ENCODE measurements at places on chromosomes 13 and 19. TPM values are rescaled to one million over a fixed set of nuclear protein-coding genes. Genes with fewer than 3 reads are reported as not detected.

GRCh38 chr13:44876782-44877324 is 112.4 kb downstream of the NUFIP1 start:
- no peak for DNase-seq

- no peak for DNase-seq
These were observed 20.6 kb downstream of the NECTIN2 start for GRCh38 chr19:44866664-44867063.

DNA sequence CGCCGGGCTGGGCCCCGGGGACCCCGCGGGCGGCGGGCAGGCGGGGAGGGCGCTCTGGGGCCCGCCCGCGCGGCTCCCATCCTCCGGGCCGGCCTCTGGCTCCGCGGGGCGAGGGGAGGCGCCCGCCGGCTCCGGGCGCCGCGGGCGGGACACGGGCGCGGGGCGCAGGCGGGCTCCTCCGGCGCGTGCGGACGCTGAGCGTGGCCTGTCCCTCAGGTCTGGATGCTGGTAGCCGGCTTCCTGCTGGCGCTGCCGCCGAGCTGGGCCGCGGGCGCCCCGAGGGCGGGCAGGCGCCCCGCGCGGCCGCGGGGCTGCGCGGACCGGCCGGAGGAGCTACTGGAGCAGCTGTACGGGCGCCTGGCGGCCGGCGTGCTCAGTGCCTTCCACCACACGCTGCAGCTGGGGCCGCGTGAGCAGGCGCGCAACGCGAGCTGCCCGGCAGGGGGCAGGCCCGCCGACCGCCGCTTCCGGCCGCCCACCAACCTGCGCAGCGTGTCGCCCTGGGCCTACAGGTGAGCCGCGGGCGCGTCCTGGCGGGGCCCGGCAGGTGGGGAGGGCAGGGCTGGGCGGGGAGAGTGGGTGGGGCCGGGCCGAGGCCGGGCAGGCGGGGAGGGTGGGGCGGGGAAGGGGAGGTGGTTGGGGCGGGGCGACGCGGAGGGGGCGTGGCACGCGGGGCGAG is 420 bp downstream of the IL17D start:
- peak; percentile 90 for DNase-seq

DNA sequence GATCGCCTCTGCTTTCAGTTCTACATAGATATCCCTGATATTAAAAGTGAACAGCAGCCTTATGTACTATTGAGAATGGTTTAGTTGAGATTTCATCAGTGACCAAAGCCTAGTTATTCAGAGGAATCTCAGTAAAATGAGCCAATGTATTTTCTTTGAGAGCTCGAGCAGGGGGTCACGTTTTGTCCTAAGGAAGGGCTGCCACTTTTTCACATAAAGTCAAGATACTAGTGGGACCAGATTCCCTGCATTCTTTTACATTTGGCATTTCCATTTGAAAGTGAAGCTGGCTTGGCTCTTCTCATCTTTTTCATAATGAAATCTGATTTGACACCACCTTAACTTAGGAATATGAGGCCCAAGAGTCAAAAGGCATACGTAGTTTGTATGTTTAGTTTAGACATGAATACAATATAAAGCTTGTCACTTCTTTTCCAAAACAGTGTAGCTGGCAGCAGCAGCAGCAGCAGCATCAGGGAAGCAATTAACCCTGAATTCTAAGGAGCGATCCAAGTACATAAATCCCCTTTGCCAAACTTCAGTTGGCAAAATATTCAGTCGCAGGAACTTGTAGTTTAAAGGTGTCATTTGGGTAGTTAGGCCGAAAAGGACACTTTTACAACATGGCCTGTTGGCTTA is 1752.2 kb upstream of the PCDH20 start:
- DNase-seq, result peak; percentile 0

- DNase-seq, result no peak
These were observed 407.8 kb downstream of the LIG4 start for GRCh38 chr13:107807306-107808073.

GRCh38 chr13:50208826-50209335 is 193.6 kb downstream of the KCNRG start:
- DNase-seq, result peak; percentile 66

DNA sequence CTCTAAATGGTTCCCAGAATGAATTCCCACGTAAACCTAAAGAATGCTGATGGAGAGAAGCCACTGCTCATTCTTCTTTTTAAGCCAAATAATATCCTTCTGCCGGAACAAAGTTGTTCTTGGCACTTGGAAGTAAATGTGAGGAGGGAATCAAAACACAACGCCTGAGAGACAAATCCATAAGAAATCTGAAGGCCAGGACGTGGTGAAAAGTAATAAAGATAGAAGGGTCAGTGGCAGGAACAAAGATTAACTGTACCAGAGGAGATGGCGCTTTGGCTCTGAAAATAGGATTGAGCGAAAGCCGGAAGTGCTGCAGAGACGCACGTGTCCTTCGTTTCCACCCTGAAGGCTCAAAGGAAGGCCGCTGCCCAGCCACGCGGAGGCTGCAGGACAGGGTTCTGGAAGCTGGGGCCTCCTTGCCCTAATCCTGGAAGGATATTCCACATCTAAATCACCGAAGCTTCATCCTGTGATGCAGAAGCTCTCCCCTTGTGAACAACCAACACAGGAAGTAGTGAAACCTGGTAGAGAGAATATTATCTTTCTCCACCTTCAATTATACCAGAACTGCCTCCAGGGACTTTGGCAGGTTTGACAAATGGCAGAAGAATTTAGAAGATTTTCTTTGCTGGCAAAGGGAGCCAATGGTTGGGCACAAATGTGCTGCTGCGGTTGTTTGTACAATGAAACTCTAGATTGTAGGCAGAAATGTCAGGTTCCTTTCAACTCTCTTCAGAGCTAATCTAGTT is 214.6 kb upstream of the SERP2 start:
- DNase-seq, result peak; percentile 41

GRCh38 chr19:10182076-10182475 is 12.7 kb downstream of the DNMT1 start:
- DNase-seq, result no peak

- no peak for DNase-seq
These were observed 52.7 kb downstream of the COL4A1 start for GRCh38 chr13:110254151-110254679.

GRCh38 chr19:53880711-53881481 is 1.1 kb upstream of the PRKCG start:
- DNase-seq, result no peak

DOCK6 gene
- total RNA-seq, result 112 TPM

FGF9 gene
- 8.6 TPM for total RNA-seq

SLITRK5 gene
- total RNA-seq, result 0.09 TPM

IGFL1 gene
- total RNA-seq, result not detected

DENND1C gene
- 8.2 TPM for total RNA-seq

MAB21L1 gene
- total RNA-seq, result 0.47 TPM

Measured in kidney (tissue), 22 donors.